ENCODE measurements at places on chromosomes 4 and X. TPM values are rescaled to one million over a fixed set of nuclear protein-coding genes. Genes with fewer than 3 reads are reported as not detected.

The STOX2 gene
- 12.8 TPM for total RNA-seq

The SYNPO2 gene
- total RNA-seq = 26.2 TPM

The AKAP14 gene
- total RNA-seq = 4.8 TPM

GRCh38 chrX:22963196-22963595, 36.6 kb upstream of the DDX53 start:
- H3K4me3 ChIP-seq = no peak overlapping the region
- no peaks in the 10 kb centered on the region for H3K27me3 ChIP-seq
- no peak for DNase-seq
- no peaks in the 10 kb centered on the region for H3K36me3 ChIP-seq

DNA sequence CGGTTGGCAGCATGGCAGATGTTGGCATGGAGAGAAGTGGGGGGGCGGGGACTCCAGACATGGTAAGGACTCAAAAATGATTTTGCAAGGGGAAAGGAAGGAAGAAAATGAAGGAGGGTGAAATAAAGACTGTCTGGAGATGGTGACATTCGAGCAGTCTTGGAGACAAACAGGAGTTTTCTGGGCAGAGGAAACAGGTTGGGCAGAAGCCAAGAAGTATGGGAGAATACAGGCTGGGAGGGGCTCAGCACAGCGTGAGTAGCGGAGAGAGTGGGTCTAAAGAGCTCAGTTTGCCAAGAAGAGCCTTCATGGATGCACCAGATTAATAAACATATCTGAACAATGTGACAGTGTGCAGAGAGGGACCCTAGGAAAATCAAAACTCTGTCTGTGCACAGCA, 13.3 kb upstream of the CRMP1 start:
- no peaks in the 10 kb centered on the region for H3K27me3 ChIP-seq
- H3K4me1 ChIP-seq = peaks cover 6% of the 10 kb centered on the region
- H3K27ac ChIP-seq = no peak overlapping the region
- H3K4me3 ChIP-seq = no peak overlapping the region

DNA sequence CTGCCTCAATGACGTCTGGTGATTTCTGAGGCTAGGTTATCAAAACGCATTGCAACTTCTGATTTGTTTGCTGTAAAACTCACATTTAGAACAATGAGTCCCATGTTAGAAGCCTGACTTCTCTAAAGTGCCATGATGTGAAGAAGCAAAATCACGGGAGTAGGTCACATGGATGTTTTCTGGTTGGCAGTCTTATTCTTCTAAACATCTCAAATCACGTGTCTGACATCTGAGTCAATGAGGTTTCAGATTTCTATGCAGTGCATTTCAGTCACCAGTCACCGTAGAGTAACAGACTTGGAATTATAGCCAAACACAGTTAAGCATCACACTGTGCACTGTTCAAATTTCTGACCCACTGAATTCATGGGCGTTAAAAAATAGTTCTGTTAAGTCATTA, 482.1 kb downstream of the TMA16 start:
- no peak for DNase-seq
- H3K27ac ChIP-seq = no peak overlapping the region
- no peak overlapping the region for H3K4me3 ChIP-seq
- no peaks in the 10 kb centered on the region for H3K36me3 ChIP-seq
- H3K4me1 ChIP-seq = no peaks in the 10 kb centered on the region

- peak within 1 kb of the TSS; percentile 86 for H3K27ac ChIP-seq
- H3K4me3 ChIP-seq = peak within 1 kb of the TSS; percentile 73
- H3K36me3 ChIP-seq = no peaks in the 10 kb centered on the region
- peaks cover 11% of the 10 kb centered on the region for H3K4me1 ChIP-seq
- DNase-seq = peak; percentile 91
These were observed at the start of gene PUDP for GRCh38 chrX:7147978-7148854. Gene PUDP (minus strand): TSS chrX:7148153. CDS start chrX:7148113, 40 bp downstream.
